ENCODE measurements at places on chromosomes 2 and 18.

DNA sequence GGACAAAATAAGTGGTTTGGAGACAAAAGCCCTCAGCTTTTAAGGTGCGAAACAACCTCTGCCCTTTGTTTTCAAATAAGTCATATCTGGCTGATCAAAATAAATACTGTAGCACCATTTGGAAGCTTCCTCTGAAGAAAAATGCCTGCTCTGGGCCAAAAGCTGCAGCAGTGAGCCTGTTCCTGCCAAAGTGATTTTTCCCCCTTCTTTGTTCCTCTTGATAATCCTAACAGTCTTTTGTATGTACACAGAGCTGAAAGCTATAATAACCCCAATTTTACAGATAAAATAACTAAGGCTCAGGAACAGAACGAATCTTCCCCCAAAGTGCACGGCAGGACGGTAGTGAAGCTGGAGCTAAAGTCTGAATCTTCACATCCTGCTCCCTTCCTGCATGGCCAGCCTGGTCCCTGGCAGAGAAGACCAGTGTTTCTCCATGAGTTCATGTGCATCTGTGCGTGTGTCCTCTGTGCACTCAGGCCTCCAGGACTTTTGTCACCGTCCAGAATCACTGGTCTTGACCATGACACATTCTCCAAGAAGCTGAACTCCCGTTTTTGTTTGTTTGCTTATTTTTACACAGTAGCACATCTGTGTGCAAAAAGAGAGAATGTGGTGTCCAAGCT is 2114.1 kb upstream of the PIK3C3 start:
- peak; percentile 76 for DNase-seq

GRCh38 chr18:48531908-48532307 is 6.9 kb upstream of the CTIF start:
- DNase-seq = no peak

- DNase-seq = no peak
These were observed 9.9 kb upstream of the FHOD3 start for GRCh38 chr18:36287653-36288052.

- no peak for DNase-seq
These were observed 206.0 kb upstream of the TNP1 start for GRCh38 chr2:217065695-217066405.

GRCh38 chr2:156320486-156321098 is 11.9 kb downstream of the NR4A2 start:
- DNase-seq = peak; percentile 12

DNA sequence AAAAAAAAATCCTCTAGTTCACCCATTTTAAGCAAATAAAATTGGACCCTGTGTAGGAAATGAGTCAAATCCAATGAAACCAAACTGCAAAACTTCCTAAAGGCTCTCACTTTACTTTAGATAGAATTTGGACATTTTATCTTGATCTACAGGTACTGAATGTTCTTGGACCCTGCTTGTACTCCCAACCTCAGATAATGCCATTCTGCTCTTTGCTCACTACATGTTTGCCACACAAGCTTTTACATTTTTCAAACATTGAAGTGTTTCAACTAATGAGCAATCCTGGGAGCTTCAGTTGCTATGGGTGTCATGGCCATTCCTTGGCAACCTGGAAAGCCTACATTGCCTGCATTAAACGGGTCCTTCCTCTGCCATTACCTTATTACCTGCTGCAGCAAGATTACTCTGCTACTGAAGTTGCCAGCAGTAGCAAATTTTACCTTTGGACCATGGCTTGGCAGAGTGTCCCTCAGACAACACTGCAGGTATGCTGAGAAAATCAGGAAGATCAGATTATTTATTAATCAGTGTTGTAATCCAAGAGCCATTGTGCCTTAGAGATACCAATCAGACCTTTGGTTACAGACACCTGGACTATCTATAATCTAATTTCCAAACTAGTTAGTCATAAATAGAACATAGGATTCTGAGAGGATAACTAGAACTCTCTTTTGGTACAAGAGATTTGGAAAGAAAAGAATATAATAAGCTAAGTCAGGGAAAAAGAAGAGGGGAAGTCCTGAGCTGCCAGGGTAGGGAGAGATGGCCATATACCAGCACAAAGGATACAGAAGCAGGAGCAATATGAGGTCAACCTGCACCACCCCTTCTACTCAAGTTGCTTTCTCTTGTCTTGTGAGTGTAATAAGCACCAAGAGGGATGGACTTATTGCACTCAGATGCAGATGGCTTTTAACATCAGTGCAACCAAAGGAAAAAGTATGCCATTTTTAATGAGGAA is 293.3 kb upstream of the TFPI start:
- DNase-seq = no peak

GRCh38 chr2:156436497-156437085 is 412 bp downstream of the GPD2 start:
- peak; percentile 57 for DNase-seq

- DNase-seq = no peak
These were observed 3.9 kb downstream of the INPP5D start for GRCh38 chr2:233063976-233064411.

GRCh38 chr2:129709001-129709955 is 270.2 kb upstream of the RAB6C start:
- DNase-seq = no peak
